ENCODE measurements at places on chromosomes 2 and 18. TPM values are rescaled to one million over a fixed set of nuclear protein-coding genes. Genes with fewer than 3 reads are reported as not detected.

FAM124B gene
- total RNA-seq: 1.2 TPM

- DNase-seq: no peak
Observed at GRCh38 chr18:70758780-70759179, 469.9 kb downstream of the SOCS6 start.

CIB4 gene
- not detected for total RNA-seq

DNA sequence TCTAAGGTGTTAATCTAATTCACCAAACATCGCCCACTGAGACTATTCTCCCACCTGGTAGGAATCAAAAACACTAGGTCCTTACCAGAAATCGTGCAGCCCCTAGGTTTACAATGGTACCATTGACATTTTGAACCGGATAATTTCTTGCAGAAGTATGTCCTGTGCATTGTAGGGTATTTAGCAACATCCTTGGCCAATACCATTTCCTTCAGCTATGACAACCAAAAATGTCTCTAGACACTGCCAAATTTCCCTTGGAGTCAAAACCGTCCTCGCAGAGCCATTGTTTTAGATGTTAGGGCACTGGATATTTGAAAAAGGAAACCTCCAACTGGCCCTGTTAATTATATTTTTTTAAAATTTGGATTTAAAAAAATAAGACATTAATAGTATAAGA, 3.8 kb downstream of the VPS54 start:
- peak; percentile 18 for DNase-seq

RRM2 gene
- 91.4 TPM for total RNA-seq

DNA sequence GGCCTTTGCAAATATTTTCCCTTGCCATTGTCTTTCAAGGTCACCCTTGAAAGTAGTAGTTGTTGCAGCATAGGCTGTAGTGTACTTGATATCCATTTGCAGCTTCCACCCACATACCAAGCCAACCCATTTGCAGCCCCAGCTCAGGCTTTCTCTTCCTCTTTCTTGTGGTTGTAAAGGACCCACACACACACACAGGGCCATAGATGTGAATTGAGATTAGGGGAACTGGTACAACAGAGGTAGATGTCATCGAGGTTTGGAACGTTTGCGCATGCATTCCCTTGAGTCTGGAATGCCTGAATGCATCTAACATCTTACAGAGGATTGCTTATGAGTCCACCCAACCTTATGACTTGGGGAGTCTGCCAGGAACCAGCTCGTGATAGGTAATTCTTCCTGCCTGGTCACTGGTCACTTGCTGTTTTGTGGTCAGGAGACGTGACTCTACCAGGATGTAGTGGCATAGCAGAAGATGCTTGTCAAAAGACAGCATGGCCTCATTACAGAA, 91.9 kb downstream of the MRPS9 start:
- no peak for DNase-seq

- no peak for DNase-seq
Observed at GRCh38 chr2:37441055-37441454, 96.6 kb downstream of the QPCT start.

GRCh38 chr18:28768791-28769768, 592.1 kb upstream of the CDH2 start:
- peak; percentile 44 for DNase-seq

DNA sequence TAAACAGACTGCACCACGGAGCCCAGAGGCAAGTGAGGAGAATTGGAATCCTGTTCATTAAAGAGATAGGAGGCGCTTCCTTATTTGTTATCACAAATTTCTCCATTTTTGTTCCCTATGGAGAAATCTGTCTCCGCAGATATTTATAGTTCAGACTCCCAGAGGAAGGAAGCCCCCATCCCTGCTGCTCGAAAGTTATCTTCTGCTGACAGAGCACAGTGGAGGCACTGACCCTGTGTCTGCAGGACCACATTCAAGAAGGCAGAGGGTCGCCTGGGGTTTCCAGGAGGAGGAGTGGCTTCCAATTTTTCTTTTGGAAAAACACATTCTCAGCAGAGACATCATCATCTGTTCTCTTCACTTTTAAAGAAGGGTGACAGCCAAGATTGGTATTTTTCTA, 73.0 kb upstream of the GPR45 start:
- no peak for DNase-seq

- DNase-seq: no peak
Observed at GRCh38 chr2:126663184-126663963, 7.4 kb downstream of the GYPC start.

GRCh38 chr2:158778243-158778642, 16.9 kb upstream of the DAPL1 start:
- DNase-seq: no peak

GRCh38 chr2:191618786-191619185, 59.1 kb upstream of the NABP1 start:
- peak; percentile 47 for DNase-seq

PTPRM gene
- total RNA-seq: 64.2 TPM

FAP gene
- 150 TPM for total RNA-seq

GRCh38 chr2:85540133-85540648, 1.2 kb downstream of the MAT2A start:
- DNase-seq: peak; percentile 50

- no peak for DNase-seq
Observed at GRCh38 chr18:78807668-78808067, 171.9 kb upstream of the SALL3 start.

DNA sequence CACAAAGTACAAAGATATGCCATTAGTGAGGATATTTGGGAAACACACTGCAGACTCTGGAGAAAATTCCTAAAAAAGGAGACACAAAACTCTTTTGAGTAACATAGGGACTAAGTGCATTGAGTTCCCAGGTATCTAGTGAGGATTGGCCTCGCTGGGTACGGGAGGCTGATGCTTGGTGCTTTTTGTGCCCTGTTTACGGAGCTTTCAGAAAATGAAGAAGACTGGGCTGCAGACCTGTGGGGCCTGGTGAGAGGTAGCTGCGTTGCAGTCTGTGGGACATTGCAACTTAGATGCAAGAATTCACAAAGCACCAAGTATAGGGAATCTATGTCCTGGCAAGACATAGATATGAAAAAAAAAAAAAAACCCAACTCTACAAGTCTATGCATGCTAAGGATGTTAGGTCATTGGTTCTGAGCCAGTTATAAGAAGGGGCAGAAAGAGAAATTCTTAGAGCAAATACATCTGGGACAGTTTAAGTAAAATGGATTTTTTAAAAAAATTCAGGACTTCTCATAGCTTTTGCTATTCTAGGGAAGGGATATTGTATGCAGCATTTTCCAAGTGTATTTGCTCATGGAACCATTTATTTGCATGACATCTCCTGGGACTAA, 156.0 kb downstream of the SLC4A3 start:
- peak; percentile 20 for DNase-seq
